Activated CD8-positive, alpha-beta T cell treated with anti-CD3 and anti-CD28 coated beads for 36 hours (primary cell): ENCODE measurements at places on chromosomes 13 and 19.

DNA sequence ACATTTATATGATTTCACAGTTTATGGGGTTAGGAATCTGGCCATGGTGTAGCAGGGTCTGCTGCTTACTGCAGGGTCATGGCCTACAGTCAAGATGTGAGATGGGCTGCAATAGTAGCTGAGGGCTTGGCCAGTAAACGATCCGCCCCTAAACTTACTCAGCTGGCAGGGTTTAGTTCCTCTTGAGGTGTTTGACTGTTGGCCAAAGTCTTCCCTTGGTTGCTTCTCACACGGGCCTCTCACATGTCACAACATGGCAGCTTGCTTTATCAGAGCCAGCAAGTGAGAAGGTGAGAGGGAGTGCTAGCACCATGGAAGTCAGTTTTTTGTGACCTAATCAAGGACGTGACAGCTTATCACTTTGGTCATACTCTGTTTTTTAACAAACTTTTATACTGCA lies 77.1 kb downstream of the DNAJC3 start:
- peaks cover 9% of the 10 kb centered on the region for H3K4me1 ChIP-seq
- no peaks in the 10 kb centered on the region for H3K27me3 ChIP-seq
- H3K27ac ChIP-seq, result no peak overlapping the region
- peaks cover 12% of the 10 kb centered on the region for H3K36me3 ChIP-seq

DNA sequence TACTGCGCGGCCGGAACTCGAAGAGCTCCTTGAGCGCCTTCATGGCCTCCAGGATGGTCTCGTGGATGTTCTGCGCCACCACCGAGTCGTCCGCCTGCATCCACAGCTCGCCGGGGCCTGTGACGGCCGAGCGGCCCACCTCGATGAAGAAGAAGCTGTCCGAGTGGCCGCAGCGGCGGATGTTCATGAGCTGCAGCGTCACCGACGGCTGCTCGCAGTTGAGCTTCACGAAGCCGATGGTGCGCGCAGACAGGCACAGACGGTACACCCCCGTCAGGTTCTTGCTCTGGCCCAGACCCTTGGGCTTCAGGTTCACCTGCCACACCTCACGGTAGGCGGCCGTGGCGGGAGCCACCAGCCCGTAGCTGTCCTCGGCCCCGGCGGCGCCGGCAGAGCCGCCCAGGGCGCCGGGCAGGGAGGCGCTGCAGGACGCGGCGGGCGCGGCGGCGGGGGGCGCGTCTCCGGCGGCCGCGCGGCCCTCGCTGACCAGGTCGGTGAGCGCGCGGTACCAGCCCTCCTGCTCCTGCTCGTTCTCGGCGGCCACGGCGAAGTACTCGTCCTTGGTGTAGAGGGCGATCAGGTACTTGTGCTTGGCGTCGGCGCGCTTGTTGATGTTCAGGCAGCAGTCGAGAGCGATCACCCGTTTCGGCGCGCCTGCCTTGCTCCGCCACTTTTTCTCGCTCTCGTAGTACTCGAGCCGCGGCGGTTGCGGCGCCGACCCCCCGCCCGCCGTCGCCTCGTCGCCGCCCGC lies 1.1 kb downstream of the IRS2 start:
- H3K36me3 ChIP-seq, result peaks cover 3% of the 10 kb centered on the region
- peaks cover 18% of the 10 kb centered on the region for H3K4me1 ChIP-seq
- H3K4me3 ChIP-seq, result peak overlapping the region; percentile 64

- no peak overlapping the region for H3K4me3 ChIP-seq
- peaks cover 7% of the 10 kb centered on the region for H3K36me3 ChIP-seq
- no peaks in the 10 kb centered on the region for H3K27me3 ChIP-seq
- no peak overlapping the region for H3K27ac ChIP-seq
Measured at GRCh38 chr13:112781881-112782361, 92.1 kb downstream of the ATP11A start.

DNA sequence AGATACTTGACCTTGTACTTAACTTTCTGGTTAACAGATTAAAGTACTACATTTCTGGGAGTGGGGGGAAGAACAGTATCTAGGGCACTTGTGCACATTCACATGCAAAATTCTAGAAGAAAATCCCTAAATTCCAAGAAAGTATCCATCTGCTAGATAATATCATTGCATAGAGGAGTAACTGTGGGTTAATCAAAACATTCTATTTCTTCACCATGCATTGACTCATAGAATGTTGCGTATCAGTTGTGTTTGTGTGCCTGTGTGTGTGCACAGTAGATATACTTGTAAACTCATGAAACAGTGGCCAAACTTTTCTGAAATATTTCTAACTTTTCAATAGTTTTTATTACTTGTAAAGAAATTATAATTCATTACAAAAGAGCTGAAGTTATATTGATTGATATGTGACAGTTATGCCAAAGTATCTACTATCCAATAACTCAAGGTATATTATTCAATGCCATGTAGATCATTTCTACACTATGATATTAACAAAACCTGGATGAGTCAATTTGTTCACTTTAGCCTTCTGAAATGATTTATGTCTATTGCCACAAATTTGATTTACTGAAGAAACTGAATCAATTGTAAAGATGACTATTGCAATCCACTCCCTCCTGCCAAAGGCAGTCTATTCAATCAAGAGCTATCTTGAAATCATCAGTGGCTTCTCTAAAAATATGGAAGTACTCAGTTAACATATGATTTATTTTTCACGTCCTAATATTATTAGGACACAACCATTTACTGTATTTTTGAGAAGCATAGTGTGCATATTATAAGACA lies 756.7 kb upstream of the ARGLU1 start:
- H3K4me3 ChIP-seq, result no peak overlapping the region
- no peaks in the 10 kb centered on the region for H3K27me3 ChIP-seq
- H3K27ac ChIP-seq, result no peak overlapping the region
- DNase-seq, result no peak

- H3K36me3 ChIP-seq, result no peaks in the 10 kb centered on the region
- DNase-seq, result no peak
- H3K4me3 ChIP-seq, result no peak overlapping the region
- H3K4me1 ChIP-seq, result peaks cover 21% of the 10 kb centered on the region
Measured at GRCh38 chr19:14350302-14350701, 30.9 kb upstream of the ADGRE5 start.

DNA sequence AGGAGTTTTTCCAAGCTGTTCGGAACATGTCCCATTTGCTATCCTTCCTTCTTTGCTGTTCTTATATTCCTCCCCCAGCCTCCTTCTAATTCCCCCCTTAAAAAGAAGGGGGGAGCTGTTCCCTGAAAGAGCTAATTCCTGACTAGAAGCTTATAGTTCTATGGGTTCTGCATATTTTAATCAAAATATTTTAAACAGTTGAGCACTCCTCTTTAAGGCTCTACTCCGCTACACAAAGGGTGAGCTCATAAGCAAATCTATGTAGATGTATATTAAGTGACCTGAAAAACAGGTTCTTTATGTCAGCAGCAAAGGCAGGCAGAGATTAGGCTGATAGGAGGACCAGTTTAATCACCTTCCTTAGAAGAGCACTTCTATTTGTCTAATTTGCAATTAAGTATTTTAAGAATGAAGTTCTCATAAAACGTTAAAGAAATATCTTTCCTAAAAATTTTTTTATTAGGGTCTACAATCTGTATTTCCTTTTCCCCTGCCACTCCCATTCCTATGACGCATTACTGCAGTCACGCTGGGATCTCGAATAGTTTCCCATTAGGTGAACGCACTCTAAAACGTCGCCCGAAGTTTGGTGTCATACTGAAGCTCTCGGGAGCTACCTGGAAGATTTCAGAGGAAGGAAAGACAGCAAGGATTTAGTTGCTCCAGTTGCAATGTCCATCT lies 5.2 kb downstream of the EFNB2 start:
- H3K27ac ChIP-seq, result no peak overlapping the region
- DNase-seq, result no peak
- H3K4me1 ChIP-seq, result peaks cover 10% of the 10 kb centered on the region

DNA sequence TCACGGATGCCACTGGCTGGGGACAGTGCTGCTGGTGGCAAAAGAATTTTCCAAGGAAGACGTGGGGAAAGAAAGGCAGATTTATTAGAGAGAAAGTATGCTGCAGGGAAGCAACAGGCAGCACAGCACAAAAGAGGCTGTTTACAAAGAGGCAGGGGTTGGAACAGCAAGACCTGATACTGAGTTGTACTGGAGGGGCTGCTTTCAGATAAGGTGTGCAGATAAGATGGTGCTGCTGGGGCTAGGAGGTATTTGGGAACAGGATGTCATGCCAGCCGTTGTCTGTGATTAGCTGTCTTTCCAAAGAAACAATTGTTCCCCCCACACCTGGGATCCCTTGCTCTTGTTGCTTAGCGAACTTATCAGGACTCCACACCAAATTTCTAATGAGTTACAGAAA lies 2023.3 kb upstream of the PCDH20 start:
- no peak overlapping the region for H3K4me3 ChIP-seq
- DNase-seq, result no peak
- no peaks in the 10 kb centered on the region for H3K36me3 ChIP-seq
- H3K27me3 ChIP-seq, result no peaks in the 10 kb centered on the region
- H3K27ac ChIP-seq, result no peak overlapping the region
